Left renal pelvis (tissue), 4 donors: ENCODE measurements at places on chromosomes 5 and 9. TPM values are rescaled to one million over a fixed set of nuclear protein-coding genes. Genes with fewer than 3 reads are reported as not detected.

DNA sequence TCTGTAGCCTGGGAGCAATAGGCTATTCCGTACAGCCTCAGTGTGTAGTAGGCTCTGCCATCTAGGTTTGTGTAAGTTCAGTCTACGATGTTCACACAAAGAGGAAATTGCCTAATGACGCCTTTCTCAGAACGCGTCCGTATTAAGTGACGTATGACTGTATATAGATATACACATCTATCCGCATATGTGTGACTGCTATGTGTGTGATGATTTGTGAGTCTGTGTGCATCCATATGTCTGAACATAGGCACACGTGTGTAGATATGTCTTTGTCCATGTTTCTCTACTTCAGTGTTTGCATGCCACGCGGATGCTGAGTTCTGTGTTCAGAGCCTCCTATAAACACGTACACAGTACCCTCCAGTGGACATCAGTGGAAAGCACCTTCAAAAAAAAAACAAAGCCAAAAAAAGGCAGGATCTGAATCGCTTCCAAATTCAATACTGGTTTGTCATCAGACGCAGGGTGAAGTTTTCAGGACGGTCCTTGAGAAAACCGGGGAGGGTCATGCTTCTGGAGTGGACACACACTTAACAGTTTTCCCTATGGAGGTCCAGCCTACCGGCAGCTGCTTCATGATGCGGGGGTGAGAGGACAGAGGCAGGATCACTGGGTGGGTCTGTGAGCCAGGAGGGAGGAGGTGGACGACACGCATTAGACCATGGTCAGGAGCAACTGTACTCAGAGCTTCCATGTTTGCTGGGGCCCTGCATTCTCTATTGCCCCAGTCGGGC lies 29.5 kb upstream of the ALDH1B1 start:
- DNase-seq: peak; percentile 42

- DNase-seq: no peak
These were observed 233.6 kb downstream of the EFNA5 start for GRCh38 chr5:107437154-107437553.

GRCh38 chr5:121288781-121289180 lies 562.9 kb upstream of the FTMT start:
- DNase-seq: no peak

GRCh38 chr9:98709968-98710965 lies 1.5 kb upstream of the GABBR2 start:
- DNase-seq: peak; percentile 40

GRCh38 chr9:88025411-88026117 lies 51.2 kb upstream of the CDK20 start:
- DNase-seq: no peak

GRCh38 chr5:179256328-179257175 lies 88.7 kb downstream of the ADAMTS2 start:
- no peak for DNase-seq

DNA sequence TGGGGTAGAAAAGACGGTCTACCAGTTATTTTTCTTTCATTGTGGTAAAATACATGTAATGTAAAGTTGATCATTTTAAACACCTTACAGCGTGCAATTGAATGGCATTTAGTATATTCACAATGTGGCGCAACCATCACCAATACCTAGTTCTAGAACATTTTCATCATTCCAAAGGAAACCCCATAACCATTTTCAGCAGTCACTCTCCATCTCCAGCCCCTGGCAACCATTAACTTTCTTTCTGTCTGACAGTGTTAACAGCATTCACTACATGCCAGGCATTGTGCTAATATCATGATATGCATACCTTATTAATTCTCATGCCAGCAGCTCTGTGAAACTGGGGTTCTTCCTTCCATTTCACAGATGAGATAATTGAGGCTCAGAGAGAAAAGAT lies 32.0 kb downstream of the PTGS1 start:
- no peak for DNase-seq

- DNase-seq: no peak
These were observed 600.4 kb downstream of the EBF1 start for GRCh38 chr5:158499075-158499891.

DNA sequence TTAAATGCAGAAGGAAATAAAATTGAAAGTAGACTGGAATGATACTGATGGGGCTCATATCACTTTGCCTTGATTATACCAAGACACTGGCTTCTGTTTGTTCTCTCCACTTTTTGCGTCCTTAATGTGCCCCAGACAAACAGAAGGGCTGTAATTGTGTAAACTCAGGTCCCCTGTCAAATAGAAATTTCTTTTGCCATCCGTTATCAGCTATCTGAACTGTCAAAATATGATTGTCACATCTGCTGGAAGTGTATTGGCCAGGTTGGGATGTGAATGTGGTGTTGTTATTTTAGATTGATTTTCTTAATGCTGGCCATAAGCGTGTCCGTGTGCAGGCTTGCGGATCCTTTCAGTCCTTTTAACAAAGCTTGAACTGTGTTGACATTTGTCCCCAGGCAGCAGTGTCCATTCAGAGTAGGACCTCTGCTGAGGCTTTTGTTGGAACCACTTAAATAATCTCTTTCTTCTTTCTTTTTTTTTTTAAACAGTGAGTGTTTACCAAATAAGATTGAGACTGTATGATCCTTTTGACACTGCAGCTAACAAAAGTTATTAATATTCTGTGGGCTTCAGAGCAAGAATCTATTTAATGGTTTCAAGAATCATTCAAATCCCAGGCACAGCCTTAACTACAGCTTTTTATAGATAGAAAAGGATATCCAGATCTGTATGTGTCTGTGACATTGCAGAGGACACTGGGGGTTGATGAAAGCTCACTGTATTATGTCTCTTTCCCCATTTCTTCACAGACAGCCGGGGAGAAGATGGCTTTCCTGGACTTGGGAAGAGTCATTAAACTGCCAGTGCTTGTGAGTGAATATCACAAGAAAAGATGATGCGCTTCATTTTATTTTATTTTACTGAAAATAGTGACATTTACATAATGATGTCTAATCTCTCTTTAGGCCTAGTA lies 171.7 kb downstream of the ZNF608 start:
- no peak for DNase-seq

DNA sequence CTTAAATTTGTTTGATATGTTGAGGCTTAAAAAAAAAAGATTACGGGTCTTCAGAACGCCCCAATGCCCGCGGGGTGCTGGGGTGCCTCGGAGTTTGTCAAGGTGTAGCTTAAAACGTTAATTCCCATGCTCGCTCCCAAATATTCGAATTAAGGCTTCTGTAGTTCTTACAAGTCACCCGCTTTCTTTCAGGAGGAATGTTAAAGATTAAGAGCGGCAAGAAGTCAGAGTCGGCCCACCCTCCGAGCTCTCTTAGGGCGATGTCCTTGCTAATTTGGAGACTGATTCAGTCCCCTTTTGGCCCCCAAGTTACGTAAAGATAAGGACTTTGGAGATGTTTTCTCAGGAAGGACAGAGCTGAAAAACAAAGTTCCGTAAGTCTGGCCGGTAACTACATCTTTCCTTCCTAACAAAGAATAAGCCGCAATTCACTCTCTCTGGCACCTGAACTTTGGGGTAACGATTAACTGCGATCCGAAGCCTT lies 746 bp upstream of the NPM1 start:
- no peak for DNase-seq

GRCh38 chr5:73067213-73067612 lies 53.2 kb upstream of the TMEM171 start:
- DNase-seq: no peak

DNA sequence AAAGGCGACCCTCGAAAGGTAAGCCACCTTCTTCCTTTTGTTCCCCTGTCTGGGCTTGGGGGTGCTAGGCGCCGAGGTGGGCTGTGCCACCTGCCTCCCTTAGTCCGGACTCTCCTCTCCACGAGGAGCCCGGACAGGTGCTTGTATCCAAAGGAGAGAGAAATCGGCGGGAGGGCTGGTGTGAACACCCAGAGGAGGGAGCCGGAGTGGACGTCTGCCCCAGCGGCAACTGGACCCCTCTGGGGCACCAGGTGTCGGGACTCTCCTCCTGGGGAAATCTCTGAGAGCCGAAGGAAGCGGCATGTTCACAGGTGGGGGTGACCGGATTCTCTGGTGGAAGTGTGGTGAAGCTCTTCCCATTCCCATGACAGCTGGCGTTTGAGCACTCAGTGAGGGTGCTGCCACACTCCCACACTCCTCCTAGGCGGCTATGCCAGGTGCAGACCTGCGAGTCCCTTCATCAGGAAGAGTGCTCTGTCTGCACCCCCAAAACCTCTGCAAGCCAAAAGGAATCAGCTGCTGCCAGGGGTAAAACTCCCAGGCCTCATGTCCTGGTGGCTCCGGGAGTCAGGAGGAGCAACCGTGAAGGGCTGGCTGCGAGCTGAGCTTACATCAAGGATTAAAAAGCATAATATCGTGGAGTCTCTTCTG lies 921 bp downstream of the KCNIP1 start:
- DNase-seq: no peak

DNA sequence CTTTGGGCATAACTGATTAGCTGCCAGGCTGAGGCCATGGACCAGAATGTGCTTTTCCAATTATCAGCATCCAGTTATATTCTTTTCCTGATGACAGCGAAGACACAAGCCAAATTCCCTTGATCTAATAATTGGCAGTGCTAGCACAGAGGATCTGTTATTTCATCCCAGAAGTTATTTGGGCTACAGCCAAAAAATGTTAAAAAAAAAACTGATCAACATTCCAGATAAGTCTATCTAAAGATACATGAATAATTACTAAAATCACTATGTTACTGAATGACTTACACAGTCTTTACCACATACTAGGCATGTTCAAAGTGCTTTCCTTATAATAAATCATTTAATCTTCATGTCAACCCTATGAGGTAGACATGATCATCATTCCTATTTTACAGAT lies 13.5 kb upstream of the PDZD2 start:
- DNase-seq: no peak

- DNase-seq: no peak
These were observed 28.8 kb downstream of the NSD1 start for GRCh38 chr5:177162379-177162778.

KCNN2 gene
- polyA plus RNA-seq: 6.5 TPM
